GM12892 (cell line): ENCODE measurements at places on chromosomes 5 and 9.

DNA sequence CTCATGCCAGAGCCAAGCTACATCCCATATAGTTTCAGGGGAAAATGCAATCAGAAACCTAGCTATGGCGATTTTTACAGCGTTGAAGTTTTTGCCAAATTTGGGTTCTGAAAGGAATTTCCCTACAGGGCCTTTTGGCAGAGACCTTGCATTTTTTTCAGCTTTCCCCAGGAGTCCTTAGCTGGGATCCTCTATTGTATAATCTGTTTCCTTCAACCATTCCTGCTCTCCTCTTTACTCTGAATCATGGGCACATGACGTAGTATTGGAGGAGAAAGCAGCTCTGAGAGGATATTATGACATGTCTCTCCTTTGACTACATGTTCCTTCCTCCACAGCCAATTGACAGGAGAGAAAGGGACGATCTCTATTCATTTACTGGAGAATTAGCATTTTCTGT, 118.5 kb upstream of the ERCC6L2 start:
- no peak for DNase-seq

- no peak for DNase-seq
These were observed 41.4 kb upstream of the IL7R start for GRCh38 chr5:35815089-35815936.

DNA sequence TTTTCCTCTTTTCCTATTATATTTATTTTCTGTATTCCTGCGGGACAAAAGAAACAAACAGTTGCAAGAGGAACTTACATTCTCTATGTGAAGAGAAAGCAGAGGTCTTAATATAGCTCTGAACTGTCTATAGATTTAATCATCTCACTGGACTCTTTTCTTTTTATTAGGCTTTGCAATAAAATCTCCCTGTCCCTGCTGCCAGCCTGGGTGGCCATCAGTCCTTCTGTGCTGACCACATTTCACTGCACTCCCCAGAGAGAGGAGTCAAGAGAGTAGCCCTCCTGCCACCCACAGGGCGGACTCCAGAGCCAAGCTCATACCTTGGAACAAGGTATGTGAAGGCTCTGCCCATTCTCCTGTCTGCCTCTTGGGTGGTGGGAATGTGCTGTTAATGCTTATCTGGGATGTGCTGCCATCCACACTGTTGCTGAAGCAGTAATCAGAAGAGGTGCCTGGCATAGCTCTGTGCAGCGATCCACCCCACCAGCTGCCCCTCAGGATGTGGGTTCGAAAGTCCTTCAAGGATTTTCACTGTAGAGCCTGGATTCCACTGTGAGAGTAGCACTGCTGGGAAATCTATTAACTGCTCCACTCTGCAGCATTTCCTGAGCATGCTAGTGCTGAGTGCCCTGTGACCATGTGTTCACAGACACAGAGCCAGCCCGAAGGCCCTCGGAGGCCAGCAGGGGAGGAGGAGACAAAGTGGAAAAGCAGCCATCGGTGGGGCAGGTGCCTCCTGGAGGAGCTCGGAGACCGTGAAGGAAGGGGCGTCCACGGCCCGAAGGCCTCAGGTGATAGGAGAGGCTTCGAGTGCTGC, 334.6 kb downstream of the MED10 start:
- DNase-seq = no peak

GRCh38 chr5:127088251-127088650, 14.9 kb upstream of the C5orf63 start:
- no peak for DNase-seq

- DNase-seq = no peak
These were observed 953 bp downstream of the UBE2QL1 start for GRCh38 chr5:6449465-6450158.

DNA sequence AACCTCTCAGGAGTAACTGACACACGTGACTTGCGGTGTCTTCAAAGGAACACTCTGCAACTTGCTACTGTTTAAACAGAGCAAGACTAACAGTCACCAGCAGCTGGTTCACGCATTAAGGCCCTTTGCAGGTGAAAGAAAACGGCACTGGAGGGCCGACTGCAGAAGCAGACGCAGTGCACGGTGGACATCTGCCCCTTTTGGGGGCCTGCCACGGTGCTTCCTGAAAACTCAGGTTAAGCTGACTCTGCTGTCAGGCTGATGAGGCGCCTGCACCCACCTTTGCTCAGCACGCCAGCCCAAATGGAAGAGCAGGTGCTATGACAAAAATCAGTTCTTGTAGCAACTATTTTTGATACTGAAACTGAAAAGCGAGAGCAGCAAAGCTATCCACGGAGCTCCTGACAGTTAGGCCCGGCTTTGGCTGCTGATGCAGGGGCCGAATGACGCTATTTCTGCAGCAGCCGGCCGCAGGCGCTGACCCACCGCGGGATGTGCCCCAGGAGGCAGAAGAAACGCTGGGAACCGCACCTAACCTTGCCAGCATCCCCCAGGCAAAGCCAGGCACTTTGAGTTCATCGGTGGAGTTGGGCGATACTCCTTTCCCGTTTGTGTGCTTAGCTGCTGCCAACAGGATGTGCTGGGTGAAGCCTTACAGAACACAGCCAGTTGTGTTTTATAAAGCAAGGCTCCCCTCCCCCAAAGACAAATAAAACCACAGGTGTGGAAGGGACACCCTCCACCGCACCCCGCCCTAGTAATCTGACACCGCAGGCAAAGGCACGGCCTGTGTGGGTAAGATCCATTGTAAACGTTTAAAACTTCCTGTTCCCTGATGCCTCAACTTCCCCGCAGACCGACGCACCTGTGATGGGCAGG, 21.1 kb upstream of the TERT start:
- peak; percentile 77 for DNase-seq

DNA sequence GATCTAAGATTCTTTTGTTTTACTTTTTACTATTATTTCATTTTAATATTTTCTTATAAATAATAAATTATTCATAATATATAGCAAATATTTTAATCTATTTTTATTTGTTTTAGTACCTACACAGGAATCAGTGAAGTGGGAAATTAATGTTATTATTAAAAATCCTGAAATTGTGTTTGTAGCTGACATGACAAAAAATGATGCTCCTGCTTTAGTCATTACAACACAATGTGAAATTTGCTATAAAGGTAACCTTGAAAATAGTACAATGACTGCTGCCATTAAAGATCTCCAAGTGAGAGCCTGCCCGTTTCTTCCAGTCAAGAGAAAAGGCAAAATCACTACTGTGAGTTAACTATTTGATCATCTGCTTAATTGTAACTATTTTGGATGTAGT, 138.7 kb downstream of the VPS13A start:
- no peak for DNase-seq

GRCh38 chr9:93318480-93318879, 133.0 kb upstream of the FAM120A start:
- no peak for DNase-seq

DNA sequence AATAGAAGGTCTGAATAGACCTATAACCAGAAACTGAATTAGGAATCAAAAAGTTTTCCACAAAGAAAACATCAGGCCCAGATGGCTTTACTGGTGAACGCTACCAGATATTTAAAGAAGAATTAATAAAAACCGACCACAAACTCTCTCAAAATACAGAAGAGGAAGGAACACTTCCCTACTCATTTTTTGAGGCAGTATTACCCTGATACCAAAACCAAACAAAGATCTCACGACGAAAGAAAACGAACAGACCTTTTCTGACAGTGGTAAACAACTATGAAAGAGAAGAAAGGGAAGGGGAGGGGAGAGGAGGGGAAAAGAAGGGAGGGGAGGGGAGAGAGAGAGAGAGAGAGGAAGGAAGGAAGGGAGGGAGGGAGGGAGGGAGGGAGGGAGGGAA, 13.5 kb downstream of the B4GALT1 start:
- DNase-seq = no peak

GRCh38 chr5:9885164-9885563, 255.0 kb upstream of the TAS2R1 start:
- no peak for DNase-seq

GRCh38 chr9:91572044-91572443, 148.4 kb upstream of the NFIL3 start:
- no peak for DNase-seq

DNA sequence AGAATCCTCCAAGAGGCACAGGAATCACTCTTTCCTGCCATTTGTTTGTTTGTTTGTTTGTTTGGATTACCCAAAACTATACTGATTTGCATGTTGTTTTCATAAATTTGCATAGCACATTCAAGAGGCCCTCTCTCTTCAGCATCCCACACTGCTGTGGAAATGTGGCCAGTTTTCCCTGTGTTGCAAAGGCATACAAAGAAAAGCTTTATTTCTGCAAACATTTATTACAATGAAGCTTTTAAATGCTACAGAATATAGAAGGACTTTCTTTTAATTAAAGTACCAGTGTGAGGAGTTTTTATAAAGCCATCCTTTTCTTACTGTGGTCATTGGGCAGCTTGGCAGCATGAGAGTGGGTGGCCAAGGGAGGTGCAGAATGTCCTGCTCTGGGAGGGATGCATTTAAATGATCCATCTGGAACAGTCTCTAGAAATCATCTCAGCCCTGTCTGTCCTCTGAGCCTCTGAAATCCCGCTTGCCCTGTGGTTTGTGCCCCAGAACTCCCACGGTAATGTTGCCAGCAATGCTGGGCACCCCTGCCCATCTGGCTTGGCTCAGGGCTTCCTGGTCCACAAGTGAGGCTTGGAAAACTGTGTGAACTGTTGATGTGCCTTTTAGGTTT, 356.8 kb upstream of the KIF2A start:
- DNase-seq = no peak

DNA sequence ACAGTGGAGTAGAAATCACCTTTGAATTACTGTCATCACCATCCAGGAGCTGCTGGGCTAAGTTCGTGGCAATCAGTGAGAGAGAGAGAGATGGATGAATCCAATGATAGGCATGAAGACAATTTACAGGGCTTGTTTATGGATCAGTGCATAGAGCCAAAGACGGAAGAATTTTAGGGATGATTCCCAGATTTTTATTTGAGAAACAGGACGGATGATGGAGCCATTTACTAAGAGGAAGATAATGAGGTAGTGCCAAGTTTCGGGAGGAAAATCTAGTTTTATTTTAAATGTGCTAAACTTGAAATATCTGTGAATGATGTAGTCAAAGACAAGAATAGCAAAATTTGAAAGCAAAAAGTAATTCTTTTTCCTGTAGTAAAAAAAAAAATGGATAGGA, 394.2 kb upstream of the PAPPA start:
- DNase-seq = no peak

- DNase-seq = no peak
These were observed 25.3 kb downstream of the STXBP1 start for GRCh38 chr9:127637322-127637847.

GRCh38 chr5:8773046-8773615, 772.7 kb downstream of the SEMA5A start:
- DNase-seq = no peak

- no peak for DNase-seq
These were observed 130.2 kb upstream of the ADAMTSL1 start for GRCh38 chr9:18343784-18344183.

GRCh38 chr5:13331585-13331984, 612.9 kb downstream of the DNAH5 start:
- no peak for DNase-seq

DNA sequence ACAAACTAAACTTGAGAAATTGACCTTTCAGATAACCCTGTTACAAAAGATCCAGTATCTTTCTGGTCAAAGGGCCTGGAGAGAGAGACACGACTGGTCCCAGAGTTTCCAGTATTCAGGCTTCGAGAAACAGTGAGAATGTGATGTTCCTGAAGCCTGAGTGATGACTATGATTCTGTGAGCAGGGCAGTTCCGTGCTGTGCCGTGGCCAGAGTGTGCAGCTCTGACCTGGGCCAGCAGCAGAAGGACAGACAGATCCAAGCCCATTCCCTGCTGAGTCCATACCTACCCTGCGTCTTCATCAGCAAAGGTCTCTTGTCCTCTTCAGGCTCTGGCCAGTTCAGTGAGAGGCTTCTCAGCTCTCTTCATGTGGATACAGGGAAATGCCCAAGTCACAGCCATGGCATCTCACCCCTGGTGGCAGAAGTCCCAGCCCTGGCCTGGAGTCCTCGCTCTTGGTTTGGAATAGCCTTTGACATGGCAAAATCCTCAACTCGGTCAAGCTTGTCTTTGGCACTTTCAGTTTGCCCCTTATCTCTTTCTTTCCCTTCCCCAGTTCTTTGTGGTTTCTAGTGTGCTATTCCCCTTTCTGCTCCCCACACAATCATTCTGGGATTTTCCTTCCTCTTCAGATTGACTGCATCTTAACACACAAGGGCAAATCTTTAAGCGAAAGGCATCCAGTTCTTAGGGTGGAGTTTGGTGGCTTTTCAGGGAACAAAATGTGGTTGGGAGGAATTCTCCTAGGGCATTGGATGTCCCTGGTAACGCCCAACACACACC, 107.7 kb downstream of the LIFR start:
- DNase-seq = no peak

- DNase-seq = no peak
These were observed 704.9 kb upstream of the NUDT12 start for GRCh38 chr5:104267320-104268015.

DNA sequence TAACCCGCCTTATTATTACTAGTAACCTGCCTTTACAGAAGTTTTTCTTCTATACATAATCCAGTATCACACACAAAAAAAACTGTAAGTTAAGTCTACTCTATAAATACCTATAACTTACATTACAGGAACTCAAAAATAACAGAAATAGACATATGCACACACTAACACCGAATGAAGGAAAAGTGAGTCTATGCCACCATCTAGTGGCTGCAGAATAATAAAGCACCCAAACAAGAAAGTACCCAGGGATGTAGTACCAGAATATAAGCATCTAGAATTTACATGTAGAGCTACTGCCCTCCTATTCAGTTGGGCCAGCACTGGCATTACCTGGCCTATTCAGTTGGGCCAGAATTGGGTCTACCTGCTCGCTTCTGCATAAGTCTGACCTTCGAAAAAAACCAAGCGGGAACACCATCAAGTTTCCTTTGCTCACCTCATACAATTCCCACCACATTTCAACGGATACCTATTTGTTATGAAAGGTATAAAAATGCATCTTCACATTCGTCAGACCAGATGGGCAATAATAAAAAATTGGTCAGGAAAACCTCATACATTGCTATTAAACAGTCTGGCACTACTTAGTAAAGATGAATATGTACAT, 4.0 kb upstream of the NIPSNAP3A start:
- peak; percentile 16 for DNase-seq

DNA sequence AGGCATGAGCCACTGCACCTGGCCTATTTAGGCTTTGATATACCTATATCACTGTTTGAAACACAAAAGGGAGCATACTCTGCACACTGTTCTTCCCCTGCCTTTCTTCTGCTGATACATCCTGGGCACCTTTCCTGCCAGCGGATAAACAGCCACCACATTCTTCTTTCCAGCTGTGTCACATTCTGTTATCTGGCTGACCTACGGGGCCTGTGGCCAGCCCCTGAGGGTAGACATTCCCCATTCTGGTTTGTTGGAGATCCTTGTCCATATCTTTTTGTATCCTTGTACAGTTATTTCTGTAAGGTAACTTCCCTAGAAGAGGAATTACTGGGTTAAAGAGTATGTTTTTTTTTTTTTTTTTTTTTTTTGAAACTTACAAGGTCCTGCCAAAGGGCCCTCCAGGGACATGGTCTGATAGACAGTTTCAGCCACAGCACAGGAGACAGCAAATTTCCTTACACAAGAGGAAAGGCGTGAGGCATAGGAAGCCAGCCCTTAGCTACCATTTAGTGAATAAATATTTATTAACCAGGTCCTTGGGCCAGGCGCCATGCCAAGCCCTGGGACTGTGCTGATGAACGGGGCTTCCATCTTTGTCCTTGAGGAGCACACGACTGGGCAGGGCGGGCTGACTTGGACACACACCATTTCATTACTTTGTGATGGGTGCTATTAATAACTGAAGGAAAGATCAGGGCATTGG, 57.8 kb downstream of the ERGIC1 start:
- DNase-seq = no peak
